ENCODE measurements at places on chromosomes 4 and X.
A peak's percentile ranks its signal among the peaks of the same experiment; 100 is the strongest.

DNA sequence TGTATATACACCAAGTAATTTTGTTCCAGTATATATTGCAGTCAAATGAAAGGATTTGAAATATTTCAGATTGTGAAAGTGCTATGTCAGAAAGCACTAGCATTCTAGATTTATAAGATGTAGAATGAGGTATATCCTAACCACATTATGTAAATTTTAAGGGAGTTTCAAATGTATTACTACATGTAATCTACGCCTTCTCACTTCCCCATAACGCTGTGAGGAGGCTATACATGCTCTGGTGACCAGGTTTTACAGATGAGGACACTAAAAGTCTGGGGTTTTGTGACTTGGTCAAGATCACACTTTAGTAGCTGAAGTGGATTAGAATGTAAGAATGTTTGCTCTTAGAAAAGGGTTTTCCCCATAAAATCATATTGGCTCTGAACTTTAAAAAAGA lies 8.1 kb downstream of the ENPEP start:
- no peak for DNase-seq

DNA sequence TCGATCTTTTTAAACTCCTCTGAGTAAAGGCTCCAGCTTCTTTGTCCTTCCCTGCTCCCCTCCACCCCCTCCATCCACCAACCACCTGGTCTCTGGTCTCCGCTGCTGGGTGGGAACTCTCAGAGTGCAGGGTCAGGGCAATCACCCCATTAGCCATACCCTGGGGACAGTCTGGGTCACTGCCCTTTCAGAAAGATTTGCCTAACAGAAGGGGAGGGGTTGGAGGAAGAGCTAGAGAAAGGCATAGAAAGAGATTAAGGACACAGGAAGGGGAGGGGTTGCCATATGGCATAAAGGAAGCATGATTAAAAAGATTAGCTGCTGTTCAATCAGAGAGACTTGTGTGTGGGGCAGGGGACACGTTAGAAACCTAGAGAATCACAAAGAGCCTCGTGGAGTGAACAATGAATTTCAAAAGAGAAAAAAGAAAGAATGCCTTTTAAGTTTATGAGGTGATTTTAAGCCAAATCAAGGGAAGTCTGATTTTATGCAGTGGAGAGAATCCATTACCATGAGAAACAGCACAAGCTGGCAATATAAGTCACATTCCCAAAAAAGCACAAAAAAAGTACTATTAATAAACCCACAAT lies 115.5 kb upstream of the ACSL4 start:
- DNase-seq, result no peak

DNA sequence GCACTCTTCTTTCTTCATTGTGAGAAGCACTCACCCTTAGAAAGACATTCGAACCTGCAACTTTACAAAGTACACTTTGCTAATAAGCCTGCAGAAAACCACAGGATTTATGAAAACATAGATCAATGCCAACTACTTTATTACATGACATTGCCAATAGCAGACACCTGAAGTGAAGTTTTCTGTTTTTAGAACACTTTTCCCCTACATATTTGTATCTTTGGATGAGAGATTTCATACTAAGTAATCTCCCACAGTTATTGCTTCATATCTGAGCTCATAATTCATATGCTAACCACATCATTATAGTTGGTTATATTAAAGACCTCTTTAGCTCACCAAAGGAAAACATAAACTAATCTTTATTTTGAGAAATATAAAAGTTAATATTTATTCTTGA lies 276.5 kb upstream of the CTSO start:
- DNase-seq, result no peak

DNA sequence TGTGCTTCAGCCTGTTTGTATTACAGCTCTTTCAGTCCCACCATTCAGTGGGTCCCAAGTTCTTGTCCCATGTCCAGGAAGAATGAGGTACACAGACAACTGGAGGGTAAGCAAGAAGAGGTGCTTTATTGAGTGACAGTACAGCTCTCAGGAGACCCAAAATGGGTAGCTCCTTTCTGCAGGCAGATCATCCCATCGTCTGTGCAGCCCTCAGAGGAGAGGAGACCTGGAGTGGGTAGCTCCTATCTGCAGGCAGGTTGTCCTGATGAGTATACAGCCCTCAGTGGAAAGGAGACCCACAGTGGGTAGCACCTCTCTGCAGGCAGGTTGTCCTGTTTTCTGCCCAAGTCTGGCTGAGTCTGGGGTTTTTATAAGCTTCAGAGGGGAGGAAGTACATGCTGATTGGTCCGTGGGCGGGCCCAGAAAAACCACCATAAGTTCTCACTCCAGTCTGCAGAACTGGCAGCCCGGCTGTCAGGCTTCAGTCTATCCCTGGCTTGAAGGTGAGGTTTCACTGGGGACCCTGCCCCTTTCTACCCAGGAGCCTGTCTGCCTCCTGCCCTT lies 18.0 kb downstream of the GRK4 start:
- no peak for DNase-seq

- DNase-seq, result peak; percentile 64
Measured at GRCh38 chr4:1872870-1873269, 1.7 kb downstream of the NSD2 start.

DNA sequence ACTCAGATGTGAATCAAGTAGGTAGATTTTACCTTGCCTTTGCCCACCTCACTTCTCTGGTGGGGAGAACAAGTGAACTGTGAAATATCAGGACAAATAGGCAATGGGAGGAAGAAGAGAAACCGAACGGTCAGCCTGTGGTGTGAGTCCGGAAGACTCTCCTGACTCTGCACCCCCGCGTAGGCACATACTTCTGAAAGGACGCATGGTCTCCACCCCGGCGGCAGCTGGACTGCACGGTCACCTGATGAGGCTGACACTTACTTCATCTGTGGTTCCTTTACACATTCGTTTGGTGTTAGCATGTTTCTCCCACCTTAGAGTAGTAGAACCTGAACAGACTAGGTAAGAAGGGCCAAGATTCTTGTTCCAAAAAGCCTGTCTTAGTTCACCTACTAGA lies 58.4 kb downstream of the NELFA start:
- no peak for DNase-seq

- peak; percentile 23 for DNase-seq
Measured at GRCh38 chr4:71765821-71766383, 18.0 kb downstream of the GC start.

- no peak for DNase-seq
Measured at GRCh38 chr4:87017580-87018342, 83.0 kb downstream of the AFF1 start.

- no peak for DNase-seq
Measured at GRCh38 chrX:139554376-139554775, 23.8 kb downstream of the F9 start.

- DNase-seq, result peak; percentile 55
Measured at GRCh38 chr4:66062044-66062443, 391.8 kb upstream of the EPHA5 start.

- DNase-seq, result no peak
Measured at GRCh38 chr4:85233516-85233915, 241.4 kb upstream of the ARHGAP24 start.

DNA sequence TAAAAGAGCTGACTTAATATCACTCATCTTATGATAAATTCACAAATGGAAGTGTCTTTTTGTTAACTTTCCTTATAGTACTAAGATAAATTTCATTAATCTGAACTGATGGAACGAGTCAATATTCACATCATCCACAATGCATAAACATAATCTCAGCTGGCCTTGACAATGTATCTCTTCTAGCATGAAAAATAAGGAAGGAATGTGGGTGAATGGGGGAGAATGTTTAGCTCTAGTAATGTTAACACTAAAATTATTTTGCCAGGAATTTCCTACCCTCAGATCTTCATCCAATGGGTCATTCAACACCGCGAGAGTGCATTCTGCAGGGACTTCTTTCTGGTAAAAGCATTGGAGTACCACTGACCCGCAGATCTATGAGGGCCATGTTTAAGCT lies 15.8 kb downstream of the TRPC3 start:
- no peak for DNase-seq

- DNase-seq, result no peak
Measured at GRCh38 chrX:75156531-75156945, 455 bp upstream of the ABCB7 start.

- no peak for DNase-seq
Measured at GRCh38 chr4:80529026-80529425, 193.5 kb downstream of the CFAP299 start.

- no peak for DNase-seq
Measured at GRCh38 chr4:48891028-48891619, 15.4 kb downstream of the OCIAD2 start.

GRCh38 chr4:120916937-120917336 lies 5.6 kb downstream of the PRDM5 start:
- DNase-seq, result no peak

- DNase-seq, result peak; percentile 48
Measured at GRCh38 chrX:78886550-78886949, 58.6 kb upstream of the P2RY10 start.

DNA sequence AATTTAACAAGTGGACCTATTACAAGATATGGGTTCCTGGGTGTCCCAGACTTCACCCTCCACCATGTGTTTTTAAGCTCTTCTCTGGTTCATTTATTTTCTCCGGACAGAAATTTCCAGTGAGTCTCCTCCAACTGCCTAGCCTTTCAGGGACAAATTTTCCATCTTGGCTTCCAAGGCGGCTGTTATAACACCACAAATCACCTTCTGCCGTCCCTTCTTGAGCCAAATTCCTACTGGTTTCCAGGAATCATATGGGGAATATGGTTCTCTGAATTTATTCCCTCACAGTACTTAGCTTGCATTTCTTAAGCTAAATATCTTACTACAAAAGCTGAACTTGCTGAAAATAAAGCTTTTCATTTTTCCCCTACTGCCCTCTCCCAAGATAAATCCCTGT lies 18.8 kb downstream of the NEXMIF start:
- no peak for DNase-seq

DNA sequence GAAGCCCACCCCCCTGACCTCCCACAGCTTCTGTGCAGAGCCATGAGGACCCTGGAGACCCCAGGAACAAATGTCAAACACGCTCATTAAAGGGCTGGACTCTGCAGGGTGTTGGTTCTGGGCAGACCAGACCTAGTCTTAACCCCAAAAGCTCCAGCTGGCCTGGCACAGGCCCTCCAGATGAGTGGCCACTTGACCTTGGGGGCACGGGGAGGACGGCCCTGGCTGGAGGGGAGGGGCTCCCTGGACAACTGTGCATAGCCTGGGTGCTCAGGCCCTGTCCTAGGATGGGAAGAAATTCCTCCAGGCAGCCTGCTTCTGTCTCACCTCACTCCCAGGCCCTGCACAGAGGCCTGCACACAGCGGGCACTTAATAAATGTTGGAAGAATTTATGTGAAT lies 9.4 kb downstream of the ADRA2C start:
- DNase-seq, result no peak

DNA sequence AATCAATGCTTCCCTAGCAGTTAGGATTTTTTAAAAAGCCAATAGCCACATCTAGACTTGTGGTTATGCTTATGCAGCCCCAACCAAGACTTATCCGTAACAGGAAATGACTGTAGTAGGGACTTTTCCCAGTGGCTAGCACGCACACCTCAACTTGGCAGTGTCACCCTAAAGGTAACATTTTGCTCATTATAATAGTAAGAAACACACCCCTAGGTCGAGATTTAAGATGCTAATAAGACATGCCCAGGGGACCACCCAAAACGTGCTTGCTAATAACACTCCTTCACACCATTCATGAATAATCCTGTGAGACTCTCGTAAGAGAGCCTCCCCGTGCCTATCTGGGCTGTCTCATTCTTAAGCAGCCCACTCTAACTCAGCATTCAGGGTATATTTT lies 195.3 kb downstream of the CHIC1 start:
- peak; percentile 6 for DNase-seq

- DNase-seq, result no peak
Measured at GRCh38 chrX:32280489-32280888, 930.9 kb downstream of the DMD start.

DNA sequence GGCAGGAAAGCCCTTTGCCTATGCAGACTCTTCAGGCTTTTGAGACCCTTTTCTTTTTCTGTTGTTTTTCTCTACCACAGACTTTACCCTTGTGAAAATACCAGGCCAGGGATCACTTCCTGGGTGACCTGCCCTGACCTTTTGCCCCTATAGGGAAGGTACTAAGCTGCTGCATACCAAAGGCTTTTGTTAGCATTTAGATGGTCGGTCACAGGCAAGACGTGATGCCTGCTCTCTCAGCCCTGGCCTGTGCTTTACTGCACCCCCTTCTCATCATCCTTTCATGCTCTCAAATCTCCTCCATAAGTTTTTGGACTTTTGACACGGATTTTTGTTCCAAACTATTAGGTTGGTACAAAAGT lies 98.2 kb downstream of the ARHGAP10 start:
- DNase-seq, result no peak

- DNase-seq, result no peak
Measured at GRCh38 chr4:70714079-70714887, 7.5 kb upstream of the RUFY3 start.

DNA sequence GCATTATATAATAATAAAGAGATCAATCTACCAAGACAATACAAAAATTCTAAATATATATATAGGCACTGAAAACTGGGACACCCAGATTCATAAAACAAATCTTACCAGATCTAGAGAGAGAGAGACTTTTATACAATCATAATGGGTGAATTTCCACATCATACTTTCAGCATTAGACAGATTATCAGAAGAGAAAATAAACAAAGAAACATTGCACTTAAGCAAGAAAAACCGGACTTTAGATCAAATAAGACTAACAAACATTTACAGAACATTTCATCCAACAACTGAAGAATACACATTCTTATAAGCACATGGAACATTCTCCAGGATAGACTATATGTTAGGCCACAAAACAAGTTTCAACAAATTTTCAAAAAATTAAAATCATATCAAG lies 245.1 kb downstream of the INPP4B start:
- peak; percentile 71 for DNase-seq
